ENCODE measurements at places on chromosomes 7 and 10.

DNA sequence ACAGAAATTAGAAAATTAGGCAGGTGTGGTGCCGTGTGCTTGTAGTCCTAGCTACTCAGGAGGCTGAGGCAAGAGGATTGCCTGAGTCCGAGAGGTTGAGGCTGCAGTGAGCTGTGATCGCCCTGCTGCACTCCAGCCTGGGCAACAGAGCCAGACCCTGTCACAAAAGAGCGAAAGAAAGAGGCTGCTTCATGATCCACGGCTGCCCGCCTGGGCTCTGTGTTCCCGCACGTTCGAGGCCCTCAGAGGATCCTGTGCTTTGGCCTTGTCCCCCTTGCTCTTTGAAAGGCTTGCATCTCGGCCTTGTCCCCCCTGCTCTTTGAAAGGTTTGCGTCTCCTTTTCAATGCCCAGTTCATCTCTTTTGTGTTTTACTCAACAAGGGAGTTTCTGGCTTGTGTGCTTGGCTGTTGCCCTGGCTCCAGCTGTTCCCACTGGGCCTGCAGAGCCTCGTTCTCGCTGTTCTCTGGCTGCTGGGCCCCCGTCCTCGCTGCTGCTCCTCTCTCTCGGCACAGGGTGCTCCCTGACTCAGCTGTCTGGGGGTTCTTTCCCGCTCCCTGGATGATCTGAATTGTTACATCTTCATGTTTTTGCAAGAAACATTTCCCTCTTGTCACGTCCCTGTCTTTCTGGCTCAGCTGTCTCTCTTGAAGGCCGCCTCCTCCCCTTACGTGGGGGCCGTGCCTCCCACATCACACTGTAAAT lies 45.1 kb upstream of the INPP5A start:
- no peak for DNase-seq

DNA sequence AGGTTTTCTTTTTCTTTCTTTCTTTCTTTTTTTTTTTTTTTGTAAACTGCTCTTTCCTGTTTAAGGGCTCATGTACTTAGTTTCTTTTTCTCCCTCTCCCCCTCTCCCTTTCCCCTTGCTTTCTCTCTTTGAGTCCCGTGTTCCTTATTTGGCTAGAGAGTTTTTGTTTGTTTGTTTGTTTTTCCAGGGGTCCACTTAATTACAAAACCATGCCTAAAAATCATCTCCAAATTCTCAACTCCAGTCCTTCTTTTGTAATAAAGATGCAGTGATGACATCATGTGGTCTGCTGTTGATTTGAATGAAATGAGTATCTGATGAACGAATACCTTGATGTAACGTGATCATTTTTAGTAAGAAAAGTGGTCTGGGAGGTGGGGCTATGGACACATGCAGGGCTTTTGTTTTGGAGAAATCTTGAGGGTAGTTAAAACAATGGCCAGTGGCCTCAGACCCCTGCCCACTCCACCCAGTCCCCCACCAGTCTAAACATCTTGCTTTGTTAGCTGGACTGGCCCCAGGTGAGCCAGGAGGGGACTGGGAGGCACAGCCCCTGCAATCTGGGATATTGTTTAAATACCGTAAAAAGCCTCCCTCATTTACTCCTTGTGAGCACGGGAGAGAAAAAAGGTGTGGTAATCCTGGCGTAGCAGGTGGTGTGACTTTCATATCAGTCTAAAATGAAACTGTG lies 165.7 kb downstream of the LRMDA start:
- no peak for DNase-seq

DNA sequence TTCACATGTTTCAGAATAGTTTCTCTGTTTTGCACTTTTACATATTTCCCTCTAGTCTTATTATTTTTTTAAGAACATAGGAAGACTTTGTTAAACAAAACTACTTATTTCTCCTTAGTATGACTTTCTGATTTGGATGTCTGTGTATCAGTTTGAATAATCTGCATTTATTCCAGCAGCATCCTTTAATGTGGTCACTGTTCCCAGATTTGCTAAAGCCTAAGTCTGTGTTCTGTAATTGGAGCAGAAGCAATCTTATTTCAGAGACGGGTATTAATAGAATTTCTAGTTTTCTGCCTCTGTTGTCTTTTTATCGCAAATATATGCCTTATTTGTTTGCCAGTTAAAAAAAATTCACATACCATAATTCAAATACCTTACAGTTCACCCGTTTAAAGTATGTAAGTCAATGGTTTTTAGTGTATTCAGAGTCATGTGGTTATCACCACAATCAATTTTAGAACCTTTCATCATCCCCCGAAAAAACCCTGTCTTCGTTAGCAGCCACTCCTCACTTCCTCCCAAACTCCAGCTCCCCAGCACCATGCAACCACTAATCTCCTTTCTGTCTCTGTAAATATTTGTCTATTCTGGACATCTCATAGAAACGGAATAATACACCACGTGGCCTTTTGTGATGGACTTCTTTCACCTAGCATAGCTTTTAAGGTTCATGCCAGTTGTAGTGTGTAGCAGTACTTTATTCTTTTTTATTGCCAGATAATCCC lies 58.7 kb downstream of the INPP5F start:
- DNase-seq, result no peak

- DNase-seq, result peak; percentile 93
Observed at GRCh38 chr10:133394064-133394663, at the start of gene MTG1. Gene MTG1, plus strand, starts transcription at chr10:133394157. Its CDS starts 64 bp downstream, at chr10:133394221.

DNA sequence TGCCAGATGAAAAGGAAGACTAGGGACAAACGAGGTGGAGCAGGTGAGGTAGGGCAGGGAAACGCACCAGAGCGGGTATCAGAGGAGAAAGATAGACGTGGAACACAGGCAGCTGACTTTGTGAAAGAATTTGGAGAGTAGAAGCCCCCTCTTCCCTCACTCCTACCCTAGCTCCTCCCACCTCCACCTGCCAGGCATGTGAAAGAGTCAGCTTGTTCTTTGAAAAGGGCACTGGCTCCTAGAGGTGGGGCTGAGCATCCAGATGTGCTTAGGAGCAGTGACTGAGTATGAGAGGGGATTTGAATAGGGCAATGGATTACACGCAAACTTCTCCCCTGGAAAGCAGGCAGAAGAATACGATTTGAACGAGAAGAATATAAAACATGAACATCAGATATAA lies 174.2 kb upstream of the INHBA start:
- DNase-seq, result no peak

Measured in PC-3 (cell line).